ENCODE measurements at places on chromosomes 6 and 20.
A peak's percentile ranks its signal among the peaks of the same experiment; 100 is the strongest.

GRCh38 chr6:139932671-139933070 lies 558.2 kb upstream of the CITED2 start:
- DNase-seq, result no peak

- no peak for DNase-seq
Observed at GRCh38 chr6:34273242-34273805, 24.5 kb upstream of the SMIM29 start.

DNA sequence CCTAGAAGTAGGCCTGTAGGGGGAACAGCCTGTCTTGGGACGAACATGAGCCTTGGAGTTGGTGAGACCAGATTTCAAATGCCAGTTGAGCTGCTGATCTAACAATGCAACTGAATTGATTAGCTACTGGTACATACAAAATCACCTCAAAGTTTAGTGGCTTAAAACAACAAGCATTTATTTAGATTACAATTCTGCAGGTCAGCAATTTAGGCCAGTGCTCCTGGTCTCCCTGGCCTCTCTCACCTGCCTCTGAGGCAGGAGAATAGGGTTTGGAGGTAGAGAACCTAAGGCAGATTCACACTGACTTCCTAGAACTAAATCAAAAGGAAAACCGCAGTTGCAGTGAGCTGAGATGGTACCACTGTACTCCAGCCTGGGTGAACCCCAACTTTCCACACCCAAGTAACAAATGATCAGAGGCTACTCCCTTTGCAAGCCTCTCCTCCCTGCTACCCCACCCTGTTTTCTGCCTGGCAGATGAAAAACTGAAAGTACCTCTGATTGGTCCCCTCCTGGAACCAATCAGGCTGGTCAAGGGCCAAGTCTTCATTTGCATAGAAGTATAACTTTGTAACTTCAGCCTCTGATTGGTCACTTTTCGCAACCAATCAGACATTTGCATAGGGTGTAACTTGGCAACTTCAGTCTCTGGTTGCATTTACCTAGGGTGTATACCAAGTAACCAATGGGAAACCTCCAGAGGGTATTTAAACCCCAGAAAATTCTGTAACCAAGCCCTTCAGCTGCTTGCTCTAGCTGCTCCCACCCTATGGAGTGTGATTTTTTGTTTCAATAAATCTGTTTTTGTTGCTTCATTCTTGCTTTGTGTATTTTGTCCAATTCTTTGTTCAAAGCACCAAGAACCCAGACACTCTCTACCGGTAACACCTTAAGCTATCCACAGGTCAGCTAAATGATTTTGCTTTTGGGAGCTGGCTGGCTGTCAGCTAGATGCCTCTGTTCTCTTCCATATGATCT lies 8.1 kb upstream of the UBR2 start:
- DNase-seq, result no peak

GRCh38 chr20:24980291-24981053 lies 12.1 kb downstream of the APMAP start:
- no peak for DNase-seq

DNA sequence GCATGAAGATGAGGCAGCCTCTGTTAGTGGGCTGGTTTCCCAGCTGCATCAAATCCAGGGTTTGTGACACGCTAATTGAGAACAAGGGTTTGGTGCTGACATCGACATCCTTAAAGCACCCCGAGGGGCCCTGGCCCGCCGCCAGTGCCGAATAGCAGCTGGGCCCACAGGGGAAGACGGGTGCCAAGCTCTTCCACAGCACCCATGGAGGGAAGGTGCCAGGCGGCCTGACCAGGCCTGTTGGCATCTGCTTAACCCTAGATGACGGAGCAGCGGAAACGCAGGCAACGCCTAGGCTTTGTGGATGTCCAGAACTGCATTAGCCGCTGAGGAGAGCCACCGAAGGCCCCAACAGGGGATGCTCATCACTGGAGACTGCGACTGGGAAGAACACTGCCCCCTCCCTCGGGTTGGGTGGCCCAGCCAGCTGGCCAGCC lies 16.0 kb downstream of the UQCC2 start:
- DNase-seq, result no peak

DNA sequence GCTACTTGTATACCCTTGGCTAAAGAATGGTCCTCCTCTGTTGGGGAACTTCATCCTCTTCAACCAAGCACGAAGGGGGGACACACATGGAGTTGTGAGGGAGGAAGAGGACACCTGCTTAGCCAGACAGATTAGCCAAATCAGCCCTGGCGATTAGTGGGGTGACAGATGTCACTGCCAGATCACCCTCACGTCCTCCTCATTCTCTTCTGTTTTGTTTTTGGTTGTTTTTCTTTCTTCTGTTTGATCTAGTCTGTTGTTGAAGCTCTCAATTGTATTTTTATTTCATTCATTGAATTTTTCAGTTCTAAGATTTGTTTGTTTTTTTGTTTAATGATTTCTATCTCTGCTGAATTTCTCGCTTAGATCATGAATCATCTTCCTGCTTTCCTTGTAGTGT lies 27.5 kb upstream of the NKX2-4 start:
- no peak for DNase-seq

GRCh38 chr6:93182938-93183479 lies 236.3 kb downstream of the EPHA7 start:
- DNase-seq, result no peak

DNA sequence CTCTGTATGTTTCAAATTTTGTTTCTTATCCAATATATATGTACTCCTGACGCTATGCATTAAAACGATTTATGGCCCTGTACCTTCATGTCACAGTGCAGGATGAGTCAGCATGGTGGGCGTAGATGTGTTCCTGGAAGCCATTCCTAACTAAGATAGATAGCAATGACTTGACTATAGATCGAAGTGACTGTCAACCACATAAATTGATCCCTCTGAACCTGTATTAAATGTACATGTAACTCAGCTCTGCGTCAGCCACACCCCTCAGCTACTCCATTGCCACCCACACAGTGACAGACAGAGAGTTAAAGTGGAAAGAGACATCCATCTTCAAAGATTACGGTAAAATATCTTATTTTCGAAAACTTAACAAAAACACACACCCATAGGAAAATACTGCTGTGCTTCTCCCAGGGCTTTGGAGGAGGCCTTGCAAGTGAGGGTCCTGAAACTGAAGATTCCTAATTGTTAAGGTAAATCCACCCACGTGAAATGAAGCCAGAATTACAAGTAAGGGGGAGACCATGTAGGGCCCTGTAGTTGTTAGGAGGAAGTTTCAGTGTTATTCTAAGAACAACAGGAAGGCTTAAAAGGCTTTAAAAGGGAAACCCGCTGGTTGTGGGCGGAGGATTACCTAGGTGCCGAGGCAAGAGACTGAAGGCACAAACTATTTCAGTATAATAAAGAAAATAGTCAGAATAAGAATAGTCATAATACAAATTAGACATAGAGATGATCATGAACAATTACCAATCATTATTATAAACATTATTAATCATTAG lies 10.3 kb upstream of the RAD21L1 start:
- DNase-seq, result no peak

- no peak for DNase-seq
Observed at GRCh38 chr6:5172041-5172653, 87.0 kb downstream of the PPP1R3G start.

DNA sequence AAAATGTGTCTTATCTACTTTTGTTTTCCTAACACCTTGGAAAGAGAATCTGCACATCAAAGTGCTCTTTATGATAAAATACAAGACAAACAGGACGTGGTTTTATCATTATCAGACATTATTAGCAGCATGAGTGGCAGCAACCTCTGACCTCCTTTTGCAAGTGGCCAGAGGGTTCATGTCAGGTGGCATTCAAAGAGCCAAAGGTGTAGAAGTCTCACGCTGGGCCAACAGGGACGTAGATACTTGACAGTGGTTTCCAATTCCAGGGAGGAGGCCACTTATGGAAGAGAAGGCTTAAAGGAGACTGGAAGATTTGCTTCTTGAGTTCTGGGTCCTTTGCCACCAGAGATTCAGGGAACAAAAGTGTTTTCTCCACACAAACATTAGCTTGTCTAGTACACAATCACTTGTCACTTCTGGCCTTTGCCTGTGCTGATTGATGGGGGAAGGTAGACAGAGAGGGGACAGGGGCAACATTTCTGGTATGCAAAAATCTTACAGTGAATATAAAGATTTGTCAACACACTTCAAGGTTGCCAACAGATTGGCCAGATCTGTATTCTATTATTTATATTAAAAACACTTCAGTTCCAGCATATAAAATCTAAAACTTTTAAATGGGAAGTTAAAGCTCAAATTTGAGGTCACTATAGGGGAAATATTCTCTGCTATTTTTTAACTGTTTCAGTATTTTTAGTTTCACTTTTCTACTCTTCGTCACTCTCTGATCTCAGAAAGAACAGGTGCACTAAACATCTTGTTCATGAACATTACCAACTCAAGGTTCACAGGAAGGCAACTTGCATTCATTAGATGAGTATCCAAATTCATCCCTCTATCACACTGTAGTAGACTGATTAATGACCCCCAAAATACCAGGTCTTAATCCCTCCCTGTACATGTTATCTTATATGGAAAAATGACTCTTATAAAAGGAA lies 52.1 kb upstream of the FBXO30 start:
- no peak for DNase-seq

- DNase-seq, result no peak
Observed at GRCh38 chr6:35400901-35401311, 51.2 kb upstream of the FANCE start.

DNA sequence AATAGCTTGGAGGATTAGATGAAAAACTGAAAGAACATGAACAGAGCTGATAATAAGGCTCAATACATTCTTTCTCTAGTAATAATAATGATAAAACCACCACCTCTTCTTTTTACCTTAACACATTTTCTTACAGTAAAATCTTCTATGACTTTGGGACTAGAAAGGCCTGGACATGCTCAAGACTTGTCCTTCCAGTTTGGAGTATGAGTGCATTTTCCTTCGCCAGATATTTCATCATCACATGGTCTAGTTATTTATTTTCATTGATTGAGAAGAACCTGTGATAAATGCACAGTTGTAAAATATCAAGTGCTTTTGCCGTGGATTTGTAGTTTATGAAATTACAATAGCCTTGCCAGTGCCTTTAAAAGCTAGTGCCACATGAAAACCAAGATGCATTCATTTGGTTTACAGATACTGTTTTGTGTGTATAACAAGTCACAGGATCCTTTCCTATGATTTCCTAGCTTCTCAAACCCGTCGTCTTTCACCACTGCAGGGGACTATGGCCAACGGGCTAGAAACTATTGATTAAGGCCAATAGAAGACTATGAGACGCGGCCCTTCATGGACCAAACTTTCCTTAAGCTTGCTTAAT lies 200.2 kb upstream of the ZNF217 start:
- no peak for DNase-seq

- peak; percentile 81 for DNase-seq
Observed at GRCh38 chr6:35596448-35597442, 84.0 kb upstream of the TULP1 start.

DNA sequence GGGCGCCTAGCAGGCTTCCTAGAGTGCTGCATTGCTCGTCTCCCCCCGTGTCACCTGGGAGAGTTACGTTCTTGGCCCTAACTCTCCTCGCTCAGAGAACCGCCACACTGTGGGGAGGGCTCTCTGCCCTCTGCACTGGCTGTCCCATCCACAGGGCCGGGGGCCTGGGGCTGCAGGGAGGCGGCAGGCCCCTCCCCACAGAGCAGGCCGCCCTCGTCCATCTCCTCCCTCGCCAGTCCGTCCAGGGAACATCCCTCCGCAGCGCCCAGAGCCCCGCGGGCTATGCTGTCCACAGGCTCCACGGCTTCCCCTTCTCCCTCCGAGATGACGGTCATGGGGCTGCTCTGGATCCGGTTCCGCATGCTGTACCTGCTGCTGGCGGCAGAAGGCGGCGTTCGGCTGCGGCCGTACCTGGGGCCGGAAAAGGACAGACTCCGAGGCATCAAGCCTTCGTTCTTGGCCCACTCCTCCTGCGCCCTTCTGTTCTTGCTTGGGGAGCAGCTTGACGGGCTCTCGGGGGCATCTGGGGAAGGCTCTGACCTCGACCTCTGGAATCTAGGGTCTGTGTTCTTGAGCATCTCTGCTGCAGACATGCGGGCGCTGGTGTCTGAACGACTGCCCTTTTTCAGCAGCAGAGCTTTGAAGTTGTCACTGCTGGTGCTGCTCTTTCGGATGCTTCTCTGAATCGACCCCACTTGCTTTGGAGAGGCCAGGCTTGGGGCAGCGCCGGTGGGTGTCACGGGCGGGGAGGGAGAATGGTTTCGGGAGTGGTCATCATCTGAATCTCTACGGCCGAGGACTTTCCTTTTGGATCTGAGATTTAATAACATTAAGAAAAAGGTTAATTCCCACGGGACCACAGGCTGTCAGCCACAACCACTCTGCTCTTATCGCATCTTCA lies 20.2 kb downstream of the HEBP2 start:
- DNase-seq, result no peak

All from AG04449 (cell line).